Activated CD8-positive, alpha-beta T cell treated with anti-CD3 and anti-CD28 coated beads, Interleukin-2, amount 10 ng/mL, durations not matched to agents 7 days and 5 days (primary cell): ENCODE measurements at places on chromosomes 11 and 22.

DNA sequence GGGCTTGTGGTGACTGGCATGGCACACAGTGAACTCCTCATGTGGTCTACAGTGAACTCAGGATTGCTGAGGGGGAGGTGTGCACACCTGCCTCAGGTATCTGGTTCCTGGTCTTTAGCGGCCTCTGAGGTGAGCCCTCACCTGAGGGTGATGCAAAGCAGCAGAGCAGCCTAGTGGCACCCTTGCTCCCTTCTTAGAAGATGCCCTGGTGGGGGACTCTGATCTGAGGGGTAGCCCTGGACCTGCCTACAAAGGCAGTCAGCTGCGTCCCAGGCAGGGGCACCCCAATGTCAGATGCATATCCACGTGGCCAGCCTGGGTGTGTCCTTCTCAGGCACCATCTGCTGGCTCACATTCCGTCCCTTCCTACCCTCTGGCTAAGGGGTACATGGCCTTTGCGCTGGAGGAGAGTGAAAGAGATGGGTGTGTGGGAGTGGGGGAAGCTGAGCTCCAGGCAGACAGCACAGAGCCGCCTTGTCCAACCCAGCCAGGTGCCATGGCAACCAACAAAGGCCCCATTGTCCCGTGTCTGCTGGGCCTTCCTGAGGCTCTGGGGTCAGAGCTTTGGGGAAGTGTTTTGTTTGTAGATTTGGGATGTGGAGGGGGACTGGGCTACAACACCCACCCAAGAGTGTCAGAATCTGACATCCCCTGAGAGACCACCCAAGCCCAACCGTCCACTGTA is 5.8 kb downstream of the PLEKHB1 start:
- DNase-seq = no peak

GRCh38 chr11:67732045-67732787 is 57.8 kb upstream of the ALDH3B2 start:
- DNase-seq = peak; percentile 45

- DNase-seq = no peak
Measured at GRCh38 chr22:46728470-46728869, 9.6 kb downstream of the CERK start.

GRCh38 chr11:126870021-126870420 is 130.5 kb downstream of the KIRREL3 start:
- no peak for DNase-seq

GRCh38 chr11:86141727-86142126 is 72.8 kb upstream of the PICALM start:
- DNase-seq = no peak

DNA sequence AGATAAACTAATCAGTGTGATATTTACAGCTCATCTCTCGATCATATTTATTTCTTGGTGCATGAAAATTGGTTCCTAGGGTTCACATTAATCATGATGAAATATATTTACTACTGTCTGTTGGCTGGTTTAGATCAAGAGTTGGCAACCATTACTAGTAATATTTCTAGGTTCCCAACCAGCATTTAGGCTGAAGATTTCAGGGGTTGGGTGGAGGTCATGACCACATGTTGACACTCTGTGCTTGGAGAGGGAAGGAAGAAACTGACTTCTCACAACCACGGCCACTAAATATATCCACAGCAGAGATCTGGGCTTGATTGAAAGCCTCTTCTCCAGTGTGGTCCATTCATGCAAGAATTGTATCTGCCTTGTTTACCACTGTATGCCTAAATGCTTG is 87.9 kb downstream of the ALX4 start:
- no peak for DNase-seq

- DNase-seq = no peak
Measured at GRCh38 chr22:39250131-39250530, 5.3 kb upstream of the PDGFB start.

GRCh38 chr22:36999463-36999862 is 19.8 kb downstream of the TST start:
- DNase-seq = no peak

- no peak for DNase-seq
Measured at GRCh38 chr11:36333468-36333867, 37.4 kb downstream of the PRR5L start.
